ENCODE measurements at places on chromosomes 3 and 15. TPM values are rescaled to one million over a fixed set of nuclear protein-coding genes. Genes with fewer than 3 reads are reported as not detected.

Gene PPIB
- total RNA-seq, result 202 TPM

Gene ATP13A4
- 2.4 TPM for total RNA-seq

Gene GOLGA6L7
- total RNA-seq, result not detected

Gene RAD18
- total RNA-seq, result 45.4 TPM

Gene CNTN3
- total RNA-seq, result not detected

Gene PRSS50
- total RNA-seq, result not detected

Gene SNX22
- 0.19 TPM for total RNA-seq

Gene GPR176
- 0.24 TPM for total RNA-seq

Gene LRRC49
- total RNA-seq, result not detected

Gene SLC9A9
- 0.49 TPM for total RNA-seq

Gene MYL3
- not detected for total RNA-seq

Gene ST8SIA2
- not detected for total RNA-seq

Gene SLC9C1
- not detected for total RNA-seq

Gene THBS1
- 0.02 TPM for total RNA-seq

Gene SLC15A2
- total RNA-seq, result 1.5 TPM

Gene VPS8
- 33.7 TPM for total RNA-seq

Gene LARP6
- total RNA-seq, result not detected

Gene STRA6
- total RNA-seq, result not detected

Data from activated naive CD4-positive, alpha-beta T cell treated with anti-CD3 and anti-CD28 coated beads for 36 hours (primary cell).